ENCODE measurements at places on chromosomes 12 and 14.

DNA sequence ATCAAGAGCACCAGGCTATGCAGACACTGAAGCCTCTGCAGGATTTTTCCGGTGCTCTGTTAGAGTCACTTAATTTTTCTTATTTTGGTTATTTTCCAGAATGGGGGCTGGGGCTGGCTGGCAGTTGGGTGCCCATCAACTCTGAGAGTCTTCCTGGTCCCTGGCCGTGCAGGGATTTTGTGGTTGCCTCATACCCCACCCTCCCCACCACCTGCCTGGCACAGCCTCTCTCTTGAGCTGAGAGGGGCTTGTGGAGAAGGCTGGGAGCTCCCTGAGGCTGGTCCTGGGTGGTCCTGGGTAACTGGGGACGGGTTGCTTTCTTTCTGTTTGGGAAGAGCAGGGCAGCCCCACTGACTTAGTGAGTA is 23.3 kb downstream of the LRTM2 start:
- no peak for DNase-seq

DNA sequence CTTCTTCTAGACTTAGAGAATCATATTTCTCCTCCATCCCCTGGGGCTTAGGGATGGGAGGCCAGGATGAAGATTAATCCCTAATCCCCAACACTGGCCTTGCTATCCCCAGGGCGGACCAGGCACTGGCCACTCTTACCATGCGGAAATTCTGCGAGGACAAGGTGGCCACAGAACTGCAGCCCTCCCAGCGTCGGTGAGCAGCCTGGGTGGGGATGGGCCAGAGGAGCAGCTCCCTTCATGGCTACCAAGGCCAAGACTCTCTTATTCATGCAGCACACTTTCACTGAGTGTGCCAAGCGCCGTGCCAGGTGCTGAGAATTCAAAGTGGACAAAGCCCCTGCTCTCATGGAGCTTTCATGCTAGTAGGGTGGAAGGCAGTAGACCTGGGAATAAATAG is 7.0 kb downstream of the TNS2 start:
- no peak for DNase-seq

DNA sequence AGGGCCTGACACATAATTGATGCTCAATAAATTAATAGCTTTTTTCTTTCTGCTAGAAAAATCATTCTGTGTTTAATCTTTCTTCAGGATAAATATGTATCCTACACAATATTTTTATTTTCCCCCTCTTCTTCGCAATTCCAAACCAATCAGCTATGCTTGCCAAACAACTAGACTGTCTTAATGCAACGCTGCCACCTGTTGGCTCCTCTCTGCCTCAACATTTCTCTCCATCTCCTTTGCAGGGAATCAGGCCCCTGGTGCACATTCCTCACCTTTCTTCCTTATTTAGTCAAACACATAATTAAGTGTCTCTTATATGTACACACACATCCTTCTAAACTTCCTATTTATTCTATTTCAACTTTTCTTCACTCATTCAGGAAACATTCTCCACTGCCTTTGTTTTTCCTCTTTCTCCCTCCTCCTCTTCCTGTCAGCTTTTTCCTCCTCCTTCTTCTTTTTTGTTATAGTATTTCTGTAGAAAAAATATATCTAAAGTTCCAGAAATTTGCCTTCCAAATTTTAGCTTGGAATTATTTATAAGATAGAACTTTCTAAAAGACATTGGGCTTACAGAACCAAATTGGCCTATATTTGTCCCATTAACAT is 406.0 kb downstream of the PRKD1 start:
- no peak for DNase-seq

GRCh38 chr12:4001841-4002240 is 128.6 kb upstream of the PARP11 start:
- DNase-seq, result no peak

GRCh38 chr12:57173683-57174082 is 26.3 kb upstream of the LRP1-AS start:
- DNase-seq, result no peak

- DNase-seq, result no peak
These were observed 27.2 kb upstream of the ANO4 start for GRCh38 chr12:100767371-100767770.

- DNase-seq, result peak; percentile 45
These were observed 1.8 kb downstream of the ELK3 start for GRCh38 chr12:96195845-96196451.

GRCh38 chr14:20750194-20750593 is 4.5 kb downstream of the EDDM3A start:
- no peak for DNase-seq

GRCh38 chr12:54010053-54010971 is 1.5 kb downstream of the HOXC8 start:
- DNase-seq, result no peak

GRCh38 chr14:77347751-77348150 is 26.9 kb downstream of the GSTZ1 start:
- DNase-seq, result no peak

GRCh38 chr12:25436206-25437030 is 116.7 kb downstream of the LMNTD1 start:
- DNase-seq, result peak; percentile 18

GRCh38 chr12:47817272-47818006 is 2.3 kb downstream of the HDAC7 start:
- no peak for DNase-seq

DNA sequence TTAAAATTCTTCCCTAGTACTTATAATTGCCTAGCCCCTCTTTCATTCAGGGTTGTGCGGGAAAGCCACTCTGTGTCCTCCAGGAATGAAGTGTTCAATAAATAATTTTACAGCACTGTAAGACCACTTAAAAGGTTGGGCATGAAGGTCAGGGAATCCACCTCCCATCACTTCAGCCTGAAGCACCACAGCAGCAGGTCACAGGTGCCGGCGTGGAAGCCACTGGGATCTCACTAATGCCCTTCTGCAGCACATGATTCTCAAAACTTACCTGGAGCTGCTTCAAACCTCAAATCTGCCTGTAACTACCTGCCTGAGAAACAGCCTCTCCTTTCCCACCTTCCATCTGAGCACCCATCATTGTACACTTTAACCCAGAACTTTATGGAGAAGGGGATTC is 159.5 kb downstream of the ANO4 start:
- DNase-seq, result no peak

DNA sequence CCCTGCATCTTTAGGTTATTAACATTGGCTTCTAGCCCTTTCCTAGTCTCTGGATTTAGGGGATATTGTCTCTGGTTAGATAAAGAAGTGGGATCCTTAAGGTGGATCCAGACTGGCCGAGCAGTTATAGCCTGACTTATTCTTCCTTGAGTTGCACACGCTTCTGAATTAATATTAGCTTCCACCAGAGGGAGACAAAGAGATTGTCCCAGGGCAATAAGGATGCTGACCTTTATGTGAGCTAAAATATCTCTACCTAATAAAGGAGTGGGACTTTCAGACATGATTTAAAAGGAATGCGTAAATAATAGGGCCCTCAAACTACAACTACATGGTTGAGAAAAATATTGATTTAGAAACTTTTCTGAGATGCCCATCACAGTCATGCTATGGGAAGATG is 139.7 kb downstream of the SLCO1B3 start:
- peak; percentile 6 for DNase-seq

DNA sequence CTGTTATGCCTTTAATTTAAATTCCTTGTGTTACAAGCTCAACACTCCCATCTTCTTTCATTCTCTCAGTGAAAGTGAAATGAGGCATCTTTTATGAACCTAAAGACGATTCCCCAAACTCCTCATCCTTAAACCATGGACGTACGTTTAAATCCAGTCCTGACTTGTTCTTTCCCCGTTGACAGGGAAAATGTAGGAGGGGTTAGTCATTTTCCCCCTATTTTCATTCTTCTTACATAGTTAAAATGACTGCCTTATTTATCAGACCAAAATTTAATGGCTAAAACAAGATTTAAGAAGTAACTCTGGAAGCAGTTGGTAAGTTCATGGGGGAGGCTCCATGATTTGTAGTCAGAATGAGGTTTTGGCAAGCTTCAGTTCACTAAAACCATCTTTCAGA is 134.9 kb downstream of the KCNA5 start:
- no peak for DNase-seq

DNA sequence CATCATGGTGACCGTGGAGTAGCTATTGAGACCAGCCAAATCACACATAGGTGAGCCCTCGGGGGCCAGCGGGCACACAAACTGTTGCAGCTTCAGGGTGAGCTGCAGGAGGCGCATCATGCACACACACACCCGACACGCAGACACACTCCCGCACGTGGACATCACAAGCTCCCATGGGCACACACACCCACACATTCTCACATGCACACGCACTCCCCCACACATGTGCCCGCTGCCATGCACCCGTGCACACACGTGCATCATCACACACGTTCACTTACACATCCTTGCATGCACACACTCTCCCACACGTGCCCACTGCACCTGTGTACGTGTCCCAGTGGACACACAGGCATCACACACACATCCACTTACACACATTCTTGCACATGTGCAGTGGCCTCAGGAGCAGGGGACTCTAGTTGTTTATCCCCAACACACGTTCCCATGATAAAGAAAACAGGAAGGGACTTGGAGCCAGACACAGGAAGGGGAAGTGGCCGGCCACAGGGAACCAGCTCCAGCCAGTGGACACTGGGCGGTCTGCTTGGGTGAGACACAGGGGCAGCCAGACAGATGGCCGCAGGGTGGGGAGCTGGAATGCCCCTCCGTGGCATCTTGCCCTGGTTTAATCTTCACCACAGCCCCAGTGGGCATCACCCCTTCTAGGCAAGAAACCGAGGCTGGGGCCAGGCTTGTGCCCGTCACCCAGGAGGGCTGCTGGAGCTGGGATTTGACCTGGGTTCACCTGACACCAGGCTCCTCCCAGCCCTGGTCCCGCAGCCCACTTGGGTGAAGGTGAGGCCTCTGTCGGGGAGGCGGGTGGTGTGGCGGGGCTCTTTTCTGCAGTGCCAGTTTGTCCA is 49.7 kb downstream of the CYP46A1 start:
- DNase-seq, result no peak

- no peak for DNase-seq
These were observed 194.5 kb upstream of the CNOT2 start for GRCh38 chr12:70048521-70049250.

- DNase-seq, result no peak
These were observed 22.2 kb downstream of the DAD1 start for GRCh38 chr14:22566845-22567244.

GRCh38 chr12:100043631-100044030 is 58.9 kb upstream of the ANKS1B start:
- DNase-seq, result no peak

DNA sequence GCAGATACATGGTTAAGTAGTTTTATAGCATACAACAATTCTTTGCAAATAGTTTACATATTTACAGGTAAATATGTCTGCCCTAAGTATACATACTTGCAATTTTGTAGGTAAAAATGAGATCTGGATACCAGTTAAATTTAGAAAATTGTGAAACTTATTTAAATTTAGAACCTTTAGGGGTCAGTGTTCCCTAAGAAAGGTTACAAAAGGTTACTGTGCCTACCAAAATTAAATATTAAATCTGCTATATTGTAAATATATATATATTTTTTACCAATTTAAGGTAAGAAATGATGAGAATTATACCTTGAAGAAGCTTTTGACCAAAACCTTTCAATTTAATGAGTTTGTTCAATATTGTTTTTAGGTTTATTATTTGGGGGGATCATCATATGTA is 54.0 kb downstream of the MIPOL1 start:
- no peak for DNase-seq

- no peak for DNase-seq
These were observed 4.3 kb upstream of the ASB2 start for GRCh38 chr14:93980456-93981201.

DNA sequence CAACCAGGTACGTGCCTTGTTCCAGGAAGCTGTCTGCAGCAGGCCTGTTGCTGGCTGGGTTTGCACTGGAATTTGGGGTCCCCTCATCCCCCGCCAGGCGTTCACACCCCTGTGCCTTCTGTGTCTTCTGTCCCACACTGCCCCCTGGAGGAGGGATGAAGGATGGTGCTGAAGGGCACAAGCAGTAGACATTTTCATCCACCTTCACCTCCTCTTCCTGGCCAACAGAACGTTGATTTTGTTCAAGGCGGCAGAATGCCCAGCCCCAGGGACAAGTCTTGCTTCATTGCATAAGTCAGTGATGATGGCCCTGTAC is 122.1 kb downstream of the CALM1 start:
- DNase-seq, result peak; percentile 65

- DNase-seq, result peak; percentile 31
These were observed 279.3 kb downstream of the MED13L start for GRCh38 chr12:115998119-115998633.

GRCh38 chr12:38689195-38689594 is 216.2 kb downstream of the CPNE8 start:
- DNase-seq, result no peak

DNA sequence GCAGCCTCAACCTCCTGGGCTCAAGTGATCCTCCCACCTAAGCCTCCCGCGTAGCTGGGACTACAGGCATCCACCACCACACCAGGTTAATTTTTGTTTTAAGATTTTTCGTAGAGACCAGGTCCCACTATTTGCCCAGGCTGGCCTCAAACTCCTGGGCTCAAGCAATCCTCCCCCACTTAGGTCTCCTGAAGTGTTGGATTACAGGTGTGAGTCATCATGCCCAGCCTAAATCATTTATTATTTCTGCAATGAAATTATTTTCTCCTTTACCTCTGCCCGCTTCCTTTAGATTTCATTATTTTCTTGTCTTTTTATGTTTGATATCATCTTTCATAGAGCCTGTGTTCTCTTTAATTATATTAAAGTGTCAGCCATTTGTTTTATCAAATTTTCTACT is 165.2 kb upstream of the OTX2 start:
- DNase-seq, result no peak

- no peak for DNase-seq
These were observed 56.8 kb upstream of the FAM181A start for GRCh38 chr14:93870377-93870776.

- peak; percentile 34 for DNase-seq
These were observed 881 bp downstream of the PYGL start for GRCh38 chr14:50943261-50943942.

DNA sequence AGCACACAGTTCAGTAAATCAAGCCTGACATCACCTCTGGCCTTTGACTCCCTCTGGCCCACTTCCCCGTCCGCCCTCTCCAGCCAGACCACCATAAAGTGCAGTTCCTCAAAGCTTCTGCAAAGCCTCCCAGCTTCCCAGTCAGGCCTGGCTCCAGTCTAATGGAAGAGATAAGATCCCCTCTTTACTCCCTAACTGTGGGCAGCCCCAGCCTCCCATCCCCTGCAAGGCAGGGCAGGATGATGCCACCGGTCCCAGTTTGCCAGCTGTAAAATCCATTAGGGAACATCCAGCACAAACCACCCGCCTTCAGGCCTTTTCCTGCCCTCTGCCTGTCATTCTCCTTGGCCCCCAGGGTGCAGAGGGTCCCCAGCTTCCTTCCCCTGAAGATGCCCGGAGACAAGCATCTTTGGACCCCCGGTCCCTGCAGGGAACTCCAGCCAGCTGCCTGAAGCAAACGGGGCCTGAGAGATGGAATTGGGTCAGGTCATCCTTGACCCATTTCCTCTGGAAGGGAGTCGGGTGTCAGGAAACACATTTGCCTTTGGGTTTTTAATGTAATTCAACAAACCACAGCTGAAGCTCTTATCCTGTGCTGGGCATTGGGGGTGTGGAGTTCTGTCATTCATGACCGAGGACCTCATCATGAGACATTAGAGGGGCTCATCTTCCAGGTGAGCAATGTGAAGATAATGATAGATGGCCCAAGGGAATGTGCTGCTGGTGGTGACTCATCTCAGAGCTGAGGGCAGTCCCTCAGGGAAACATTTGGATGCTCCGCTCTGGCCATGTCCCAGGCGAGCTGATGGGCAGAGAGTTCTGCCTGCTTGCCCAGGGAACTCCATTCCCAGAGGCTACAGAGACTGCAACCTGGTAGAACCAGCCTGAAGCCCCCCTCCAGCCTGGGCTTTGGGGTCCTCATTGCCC is 93.8 kb upstream of the CLMN start:
- DNase-seq, result no peak

- DNase-seq, result no peak
These were observed 15.5 kb downstream of the CDCA4 start for GRCh38 chr14:105005329-105005928.

All from K562 (cell line).